ENCODE measurements at places on chromosomes 12 and 14. TPM values are rescaled to one million over a fixed set of nuclear protein-coding genes. Genes with fewer than 3 reads are reported as not detected.

- DNase-seq, result no peak
Measured at GRCh38 chr14:49732896-49733295, 35.1 kb upstream of the KLHDC2 start.

DNA sequence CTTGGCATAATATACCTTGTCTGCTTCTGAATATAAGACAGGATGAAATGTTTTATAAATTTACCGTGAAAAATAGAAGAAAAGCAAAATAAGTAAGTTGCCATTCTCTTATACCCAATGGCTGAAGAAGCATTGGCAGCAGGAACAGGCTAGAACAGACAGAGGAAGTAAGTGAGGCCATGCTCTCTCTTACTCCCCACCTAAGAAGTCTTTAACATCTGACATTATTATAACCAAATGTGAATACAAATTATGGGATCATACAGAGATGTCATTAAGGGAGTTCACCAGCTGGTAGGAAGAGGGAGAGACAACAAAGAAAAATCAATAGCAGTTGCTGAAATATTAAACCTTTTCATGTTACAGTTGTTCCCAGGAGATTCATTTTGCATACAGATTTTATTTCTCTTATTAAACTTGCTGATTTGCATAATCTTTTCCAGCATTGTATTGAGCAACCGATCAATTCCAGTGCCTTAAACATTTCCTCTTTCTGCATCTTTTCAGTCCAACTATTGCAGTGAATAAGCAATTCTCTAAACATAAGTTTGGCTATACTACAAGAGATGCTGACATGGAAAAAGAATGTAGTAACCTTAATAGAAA lies 270.6 kb downstream of the SLC6A15 start:
- peak; percentile 45 for DNase-seq

- no peak for DNase-seq
Measured at GRCh38 chr12:66244446-66244845, 55.4 kb downstream of the IRAK3 start.

DNA sequence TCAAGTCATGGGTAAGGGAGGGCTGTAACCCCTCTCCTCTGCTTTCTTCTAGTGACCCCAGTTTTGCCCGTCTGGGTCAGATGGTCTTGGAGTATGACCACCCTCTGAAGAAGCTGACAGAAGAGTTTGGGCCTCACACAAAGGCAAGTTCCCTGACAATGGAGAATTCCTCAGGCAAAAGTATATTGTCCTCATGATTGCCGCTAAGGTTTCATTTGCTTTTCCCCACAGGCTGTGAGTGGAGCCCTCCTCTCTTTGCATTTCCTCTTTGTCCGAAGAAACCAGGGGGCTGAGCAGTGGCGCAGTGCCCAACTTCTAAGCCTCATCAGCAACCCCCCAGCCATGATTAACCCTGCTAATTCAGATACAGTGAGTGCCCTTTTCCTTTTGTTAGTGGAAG lies 12.1 kb downstream of the NCKAP1L start:
- no peak for DNase-seq

- no peak for DNase-seq
Measured at GRCh38 chr14:101476258-101476915, 84.9 kb upstream of the DIO3 start.

DNA sequence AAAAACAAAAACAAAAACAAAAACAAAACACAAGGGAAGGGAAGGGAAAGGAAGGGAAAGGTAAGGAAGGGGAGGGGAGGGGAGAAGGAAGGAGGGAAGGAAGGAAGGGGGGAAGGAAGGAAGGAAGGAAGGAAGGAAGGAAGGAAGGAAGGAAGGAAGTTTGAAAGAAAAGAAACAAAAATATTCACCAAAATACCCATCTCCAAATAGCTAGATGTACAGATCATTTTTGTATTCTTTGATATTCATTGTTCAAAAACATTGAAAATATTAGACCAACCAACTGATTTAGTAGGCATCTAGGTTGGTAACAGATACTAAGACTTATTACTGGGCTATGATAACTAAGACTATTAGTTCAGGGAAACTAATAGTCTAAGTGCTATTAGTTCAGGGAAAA lies 39.1 kb upstream of the USP15 start:
- no peak for DNase-seq

- no peak for DNase-seq
Measured at GRCh38 chr14:45868377-45868776, 615.4 kb upstream of the MIS18BP1 start.

DNA sequence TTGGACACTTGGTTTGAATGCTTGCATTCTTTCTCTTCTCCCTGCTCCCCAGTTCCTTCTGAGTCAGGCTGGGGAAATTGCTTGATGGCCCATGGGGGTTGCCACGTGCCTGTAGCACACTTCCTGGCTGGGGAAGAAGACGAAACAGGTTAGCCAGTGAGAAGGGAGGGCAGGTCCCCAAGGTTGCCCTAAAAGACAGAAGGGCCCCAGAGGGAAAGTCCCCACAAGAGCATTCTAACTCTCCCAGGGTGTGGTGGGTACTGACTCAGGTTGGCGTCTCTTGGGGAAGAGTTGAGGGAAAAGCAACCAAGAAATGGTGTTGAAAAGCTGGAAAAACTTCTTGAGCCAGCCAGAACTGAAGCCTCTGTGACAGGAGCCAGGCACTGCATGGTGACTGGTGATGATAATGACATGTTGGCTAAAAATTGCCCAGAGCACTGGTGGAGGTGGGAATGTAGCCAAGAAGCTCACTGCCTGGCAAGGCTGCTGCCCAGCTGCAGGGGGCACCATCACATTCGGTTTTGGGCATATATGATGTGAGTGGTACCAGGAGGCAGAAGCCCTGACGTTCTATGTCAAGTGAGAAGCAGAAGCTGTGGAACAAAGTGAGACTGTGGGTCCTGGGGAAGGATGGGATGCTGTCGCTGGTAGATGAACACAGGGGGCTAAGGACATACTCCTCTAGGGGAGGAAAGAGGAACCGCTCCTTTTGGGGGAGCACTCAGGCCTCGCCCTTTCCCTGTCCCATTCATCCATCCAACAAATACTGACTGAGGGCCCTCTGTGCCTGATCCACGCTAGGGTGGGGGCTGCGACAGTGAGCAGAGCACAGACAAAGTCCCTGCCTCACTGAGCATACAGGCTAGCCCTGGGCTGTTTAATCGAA lies 8.1 kb upstream of the RABGGTA start:
- DNase-seq, result no peak

GRCh38 chr12:69007101-69007854 lies 74.3 kb upstream of the CPM start:
- DNase-seq, result peak; percentile 70

The TOMM20L gene
- polyA plus RNA-seq, result 1.8 TPM

The OAS1 gene
- polyA plus RNA-seq, result 5.2 TPM

The STYK1 gene
- polyA plus RNA-seq, result not detected

The PEX5 gene
- 38.2 TPM for polyA plus RNA-seq
